Immature natural killer cell (primary cell): ENCODE measurements at places on chromosomes 7 and 10. TPM values are rescaled to one million over a fixed set of nuclear protein-coding genes. Genes with fewer than 3 reads are reported as not detected.

- no peaks in the 10 kb centered on the region for H3K36me3 ChIP-seq
- H3K27ac ChIP-seq: no peak overlapping the region
- H3K4me3 ChIP-seq: no peak overlapping the region
- no peak for DNase-seq
- H3K27me3 ChIP-seq: no peaks in the 10 kb centered on the region
These were observed 37.2 kb downstream of the CYCS start for GRCh38 chr7:25087855-25088254.

DNA sequence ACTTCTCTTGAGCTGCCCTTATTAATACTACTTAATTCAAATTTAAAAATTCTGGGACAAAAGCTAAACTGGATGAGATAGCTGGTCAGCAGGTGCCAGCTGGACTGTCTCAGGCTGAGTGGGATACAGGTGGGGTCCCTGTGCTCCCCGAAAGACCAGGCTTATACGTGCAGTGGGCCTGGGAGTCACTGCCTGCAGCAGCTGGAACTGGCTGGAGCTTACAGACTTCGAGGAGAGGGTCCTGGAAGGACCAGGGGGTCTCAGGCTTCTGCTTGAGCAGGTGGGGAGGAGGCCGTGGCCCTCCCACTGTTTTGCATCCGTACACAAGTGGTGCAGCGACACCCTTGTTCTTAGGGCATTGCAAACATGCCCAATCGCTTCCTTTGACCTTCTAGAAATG lies 203.7 kb downstream of the GLRX3 start:
- H3K4me1 ChIP-seq: no peaks in the 10 kb centered on the region
- peaks cover 4% of the 10 kb centered on the region for H3K27me3 ChIP-seq
- H3K4me3 ChIP-seq: no peak overlapping the region
- no peaks in the 10 kb centered on the region for H3K36me3 ChIP-seq
- no peak overlapping the region for H3K27ac ChIP-seq

DNA sequence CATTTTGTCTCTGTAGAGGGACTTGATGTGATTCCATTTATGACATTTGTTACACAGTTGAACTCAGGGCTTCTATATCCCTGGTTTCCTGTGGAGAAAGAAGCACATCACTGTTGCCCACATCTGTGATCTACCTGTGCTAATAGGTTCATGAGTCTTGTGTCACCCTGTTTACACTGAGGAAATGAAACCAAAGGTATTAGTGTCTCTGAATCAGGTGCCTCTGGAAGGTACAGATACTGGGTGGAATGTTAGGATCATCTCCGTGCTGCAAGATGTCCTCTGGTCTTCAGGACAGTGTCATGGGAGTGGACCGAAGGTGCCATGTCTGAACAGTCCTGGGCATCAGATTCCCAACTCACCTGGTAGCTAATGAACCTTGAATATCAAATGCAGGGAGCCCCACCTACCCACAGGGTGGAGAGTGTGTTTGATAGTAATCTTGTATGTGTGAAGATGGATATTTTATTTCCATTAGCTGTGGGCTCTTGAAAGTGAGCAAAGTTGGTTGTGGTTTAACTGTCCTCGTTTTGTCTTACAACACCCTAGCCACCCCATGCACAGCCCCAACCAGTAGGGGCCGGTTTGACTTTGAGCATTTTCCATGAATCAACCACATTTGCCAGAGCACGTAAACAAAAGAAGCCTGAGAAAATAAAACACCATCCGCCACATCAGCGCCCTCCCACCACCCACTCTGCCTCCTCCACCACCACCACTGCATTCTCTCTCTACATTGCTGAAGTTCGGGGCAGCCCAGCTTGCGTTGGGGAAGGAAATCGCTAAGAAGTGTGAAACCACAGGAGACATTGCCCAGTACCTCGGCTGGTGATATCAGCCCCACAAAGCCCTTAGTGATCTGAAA lies 40.7 kb downstream of the TARP start:
- DNase-seq: peak; percentile 98
- peaks cover 56% of the 10 kb centered on the region for H3K36me3 ChIP-seq
- H3K27me3 ChIP-seq: peaks cover 7% of the 10 kb centered on the region
- H3K4me3 ChIP-seq: peak overlapping the region; percentile 69

The DNAJC12 gene
- not detected for polyA plus RNA-seq

The LLCFC1 gene
- not detected for polyA plus RNA-seq

- H3K27me3 ChIP-seq: peaks cover 5% of the 10 kb centered on the region
- no peak for DNase-seq
- no peak overlapping the region for H3K4me3 ChIP-seq
- H3K36me3 ChIP-seq: no peaks in the 10 kb centered on the region
These were observed 43.7 kb downstream of the PPP1R3C start for GRCh38 chr10:91589015-91589657.

- H3K4me1 ChIP-seq: no peaks in the 10 kb centered on the region
- no peak for DNase-seq
- H3K27me3 ChIP-seq: no peaks in the 10 kb centered on the region
- peaks cover 14% of the 10 kb centered on the region for H3K36me3 ChIP-seq
These were observed 42.5 kb upstream of the LRGUK start for GRCh38 chr7:134084488-134085144.

- no peak overlapping the region for H3K4me3 ChIP-seq
- H3K4me1 ChIP-seq: no peaks in the 10 kb centered on the region
- H3K27ac ChIP-seq: no peak overlapping the region
- no peak for DNase-seq
These were observed 84.4 kb downstream of the SLC13A1 start for GRCh38 chr7:123115331-123115730.

GRCh38 chr10:84097787-84098353 lies 41.4 kb upstream of the GHITM start:
- H3K27me3 ChIP-seq: peaks cover 6% of the 10 kb centered on the region
- H3K4me3 ChIP-seq: no peak overlapping the region
- H3K27ac ChIP-seq: no peak overlapping the region

DNA sequence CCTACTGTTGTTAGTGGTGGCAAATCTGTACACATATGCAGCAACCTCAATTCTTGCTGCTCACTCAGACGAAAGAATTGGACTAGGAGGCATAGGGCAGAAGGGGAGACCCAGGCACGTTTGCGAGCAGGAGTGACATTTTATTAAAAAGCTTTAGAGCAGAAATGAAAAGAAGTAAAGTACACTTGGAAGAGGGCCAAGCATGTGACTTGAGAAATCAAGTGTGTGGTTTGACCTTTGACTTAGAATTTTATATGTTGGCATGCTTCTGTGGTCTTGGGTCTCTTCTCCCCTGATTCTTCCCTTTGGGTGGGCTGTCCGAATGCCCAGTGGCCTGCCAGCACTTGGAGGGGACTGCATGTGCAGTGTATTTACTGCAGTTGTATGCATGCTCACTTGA lies 205.5 kb upstream of the SEMA3D start:
- DNase-seq: no peak
- H3K4me1 ChIP-seq: no peaks in the 10 kb centered on the region
- H3K4me3 ChIP-seq: no peak overlapping the region
- peaks cover 2% of the 10 kb centered on the region for H3K27me3 ChIP-seq
- peaks cover 3% of the 10 kb centered on the region for H3K36me3 ChIP-seq

GRCh38 chr7:139345042-139345441 lies 3.9 kb downstream of the FMC1 start:
- peaks cover 11% of the 10 kb centered on the region for H3K36me3 ChIP-seq
- H3K27me3 ChIP-seq: peaks cover 18% of the 10 kb centered on the region
- H3K4me3 ChIP-seq: no peak overlapping the region
- H3K4me1 ChIP-seq: peaks cover 24% of the 10 kb centered on the region
- no peak overlapping the region for H3K27ac ChIP-seq

The ZFYVE27 gene
- 26.1 TPM for polyA plus RNA-seq

The CLEC2L gene
- not detected for polyA plus RNA-seq

The TRIL gene
- polyA plus RNA-seq: not detected

The CSTF2T gene
- 11.7 TPM for polyA plus RNA-seq

GRCh38 chr10:124324451-124324850 lies 94.3 kb downstream of the OAT start:
- no peak for DNase-seq
- no peaks in the 10 kb centered on the region for H3K36me3 ChIP-seq
- no peak overlapping the region for H3K4me3 ChIP-seq
- peaks cover 2% of the 10 kb centered on the region for H3K27me3 ChIP-seq

- no peak overlapping the region for H3K27ac ChIP-seq
- H3K4me1 ChIP-seq: peaks cover 13% of the 10 kb centered on the region
- no peak overlapping the region for H3K4me3 ChIP-seq
- no peaks in the 10 kb centered on the region for H3K27me3 ChIP-seq
These were observed 27.1 kb downstream of the ZNF800 start for GRCh38 chr7:127365164-127365956.

DNA sequence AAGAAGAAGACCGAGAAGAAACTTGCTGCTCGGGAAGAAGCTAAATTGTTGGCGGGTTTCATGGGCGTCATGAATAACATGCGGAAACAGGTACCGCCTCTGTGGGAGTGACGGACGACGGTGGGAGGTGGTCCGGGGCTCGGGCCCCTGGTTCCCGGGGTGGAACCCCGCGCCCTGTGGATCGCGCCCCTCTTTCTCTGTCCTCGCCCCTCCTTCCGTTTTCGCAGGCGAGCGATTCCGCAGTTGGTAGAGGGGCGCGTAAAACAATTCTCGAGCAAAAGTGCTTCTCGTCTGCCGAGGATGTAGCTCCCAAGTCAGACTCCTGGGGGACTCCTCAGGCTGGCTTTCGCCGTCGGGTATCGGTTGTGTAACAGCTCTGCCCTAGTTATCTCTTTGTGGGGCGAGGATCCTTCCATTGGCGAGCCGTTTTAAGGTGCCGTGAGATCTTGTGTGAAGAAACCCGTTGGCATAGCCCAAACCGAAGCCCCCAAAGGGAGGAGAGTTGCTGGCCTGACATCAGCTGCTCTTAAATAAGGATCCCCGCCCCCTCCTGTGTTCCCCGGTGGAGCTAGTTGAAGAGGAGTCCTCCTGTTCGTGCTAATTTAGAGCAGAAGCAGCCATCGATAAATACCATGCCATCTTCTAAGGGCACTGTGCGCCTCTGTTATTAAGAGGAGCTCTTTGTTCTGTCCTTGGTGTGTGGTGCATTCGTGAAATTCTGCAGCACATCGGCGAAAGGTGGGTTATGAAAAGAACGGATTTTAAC lies 655 bp downstream of the KLHL7 start:
- H3K36me3 ChIP-seq: no peaks in the 10 kb centered on the region
- peak overlapping the region; percentile 91 for H3K27ac ChIP-seq
- H3K27me3 ChIP-seq: peaks cover 4% of the 10 kb centered on the region
- H3K4me3 ChIP-seq: peak overlapping the region; percentile 98
- peaks cover 34% of the 10 kb centered on the region for H3K4me1 ChIP-seq

- no peak overlapping the region for H3K27ac ChIP-seq
- H3K4me1 ChIP-seq: peaks cover 16% of the 10 kb centered on the region
- peak; percentile 24 for DNase-seq
- H3K36me3 ChIP-seq: no peaks in the 10 kb centered on the region
- no peak overlapping the region for H3K4me3 ChIP-seq
These were observed 11.9 kb upstream of the OPALIN start for GRCh38 chr10:96370584-96371157.

The GRM8 gene
- not detected for polyA plus RNA-seq

The SP8 gene
- polyA plus RNA-seq: not detected

- H3K36me3 ChIP-seq: no peaks in the 10 kb centered on the region
- H3K27me3 ChIP-seq: no peaks in the 10 kb centered on the region
- H3K4me1 ChIP-seq: no peaks in the 10 kb centered on the region
- DNase-seq: no peak
- H3K4me3 ChIP-seq: no peak overlapping the region
These were observed 58.7 kb upstream of the MYL10 start for GRCh38 chr7:101687791-101688182.

- DNase-seq: no peak
- no peak overlapping the region for H3K4me3 ChIP-seq
- no peak overlapping the region for H3K27ac ChIP-seq
- no peaks in the 10 kb centered on the region for H3K36me3 ChIP-seq
- no peaks in the 10 kb centered on the region for H3K4me1 ChIP-seq
- H3K27me3 ChIP-seq: peaks cover 1% of the 10 kb centered on the region
These were observed 687.3 kb upstream of the CELF2 start for GRCh38 chr10:10330418-10330817.

- no peak overlapping the region for H3K4me3 ChIP-seq
- no peak for DNase-seq
- no peaks in the 10 kb centered on the region for H3K27me3 ChIP-seq
- no peaks in the 10 kb centered on the region for H3K36me3 ChIP-seq
These were observed 144.7 kb downstream of the ARHGAP22 start for GRCh38 chr10:48460182-48460581.

DNA sequence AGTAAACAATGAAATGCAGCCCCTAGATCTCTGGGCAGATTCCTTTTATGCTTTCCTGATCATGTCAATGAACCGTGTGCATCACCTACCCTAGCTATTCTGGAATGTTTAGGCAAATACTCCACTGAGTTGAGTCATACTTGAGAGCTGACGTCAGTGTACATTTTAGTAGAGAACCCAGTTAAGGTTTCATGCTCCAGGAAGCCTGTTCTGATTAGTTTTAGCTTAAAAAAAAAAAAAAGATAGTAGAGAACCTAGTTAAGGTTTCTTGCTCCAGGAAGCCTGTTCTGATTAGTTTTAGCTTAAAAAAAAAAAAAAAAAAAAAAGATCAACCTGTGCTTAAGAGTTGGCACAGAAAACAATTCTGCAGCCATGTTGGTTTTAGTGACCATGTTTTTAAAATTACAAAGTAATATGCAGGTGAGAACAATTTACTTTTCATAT lies 3.7 kb upstream of the MCU start:
- peaks cover 7% of the 10 kb centered on the region for H3K27me3 ChIP-seq
- no peak overlapping the region for H3K27ac ChIP-seq
- H3K36me3 ChIP-seq: peaks cover 5% of the 10 kb centered on the region
- DNase-seq: no peak

The CALML5 gene
- polyA plus RNA-seq: not detected

The EPHB6 gene
- 2.4 TPM for polyA plus RNA-seq

DNA sequence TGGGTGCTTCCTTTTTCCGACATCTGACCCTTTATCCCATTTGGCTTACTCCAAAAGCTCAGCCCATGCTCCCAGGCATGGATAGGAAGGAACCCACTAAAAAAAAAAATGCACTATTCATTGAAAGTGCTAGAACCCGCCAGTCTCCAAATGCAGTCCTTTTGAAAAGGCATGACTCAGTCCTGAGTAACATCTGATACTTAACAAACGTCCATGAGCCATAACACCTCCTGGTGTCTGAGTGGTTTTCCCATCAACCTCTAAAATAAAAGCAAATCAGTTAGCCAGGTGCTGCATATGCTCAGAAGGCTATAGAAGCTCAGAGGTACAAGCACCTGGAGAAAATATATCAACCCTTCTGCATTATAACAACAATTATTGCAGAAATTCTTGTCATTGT lies 45.0 kb upstream of the CACUL1 start:
- no peak overlapping the region for H3K27ac ChIP-seq
- peaks cover 7% of the 10 kb centered on the region for H3K27me3 ChIP-seq
- H3K36me3 ChIP-seq: no peaks in the 10 kb centered on the region
- H3K4me1 ChIP-seq: no peaks in the 10 kb centered on the region

- DNase-seq: no peak
- H3K36me3 ChIP-seq: no peaks in the 10 kb centered on the region
- no peak overlapping the region for H3K4me3 ChIP-seq
- H3K27ac ChIP-seq: no peak overlapping the region
- no peaks in the 10 kb centered on the region for H3K4me1 ChIP-seq
These were observed 19.0 kb upstream of the CYP3A43 start for GRCh38 chr7:99808766-99809165.
